ENCODE measurements at places on chromosomes 12 and 14.

GRCh38 chr12:48525332-48525731, at the start of gene OR8S1:
TSS of gene OR8S1 (plus strand) at chr12:48525632. CDS start at chr12:48525632, 0 bp downstream.
- DNase-seq: no peak

GRCh38 chr12:47316609-47317049, 236.9 kb upstream of the AMIGO2 start:
- no peak for DNase-seq

- no peak for DNase-seq
Observed at GRCh38 chr12:40745386-40745785, 53.1 kb downstream of the CNTN1 start.

DNA sequence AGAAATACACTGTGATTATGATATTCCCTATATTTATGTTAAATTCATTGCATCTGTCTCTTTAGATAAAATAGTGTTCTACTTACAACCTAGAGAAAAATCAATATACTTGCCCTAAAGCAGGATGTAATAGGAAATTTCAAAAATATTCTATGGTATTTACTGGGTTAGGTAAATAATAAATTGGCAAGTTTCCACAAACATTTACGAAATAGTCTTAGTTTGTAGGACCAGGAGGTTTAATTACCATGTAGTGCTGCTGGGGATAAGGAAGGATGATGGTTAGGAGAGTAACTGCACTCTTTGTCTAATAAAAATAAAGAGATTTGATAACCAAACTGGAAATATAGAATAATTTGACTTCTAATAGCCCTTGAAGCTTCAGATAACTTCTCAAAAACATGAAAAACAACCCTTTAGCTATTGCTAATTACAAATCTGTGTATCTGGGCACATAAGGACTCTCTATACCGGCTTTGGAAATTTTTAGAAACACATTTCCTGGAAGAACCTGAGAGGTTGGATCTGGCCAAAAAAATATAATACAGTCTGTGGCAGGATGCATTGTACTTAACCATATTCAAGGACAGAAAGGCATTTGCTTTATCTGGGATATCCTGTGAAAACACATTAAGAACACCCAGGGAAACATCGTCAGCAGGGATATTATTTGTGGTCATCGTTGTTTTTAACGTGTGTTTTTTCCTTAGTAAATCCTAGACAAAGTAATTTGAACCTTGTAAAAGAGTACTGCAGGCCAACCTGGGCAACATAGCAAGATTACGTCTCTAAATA, 36.7 kb upstream of the TMCC3 start:
- no peak for DNase-seq

DNA sequence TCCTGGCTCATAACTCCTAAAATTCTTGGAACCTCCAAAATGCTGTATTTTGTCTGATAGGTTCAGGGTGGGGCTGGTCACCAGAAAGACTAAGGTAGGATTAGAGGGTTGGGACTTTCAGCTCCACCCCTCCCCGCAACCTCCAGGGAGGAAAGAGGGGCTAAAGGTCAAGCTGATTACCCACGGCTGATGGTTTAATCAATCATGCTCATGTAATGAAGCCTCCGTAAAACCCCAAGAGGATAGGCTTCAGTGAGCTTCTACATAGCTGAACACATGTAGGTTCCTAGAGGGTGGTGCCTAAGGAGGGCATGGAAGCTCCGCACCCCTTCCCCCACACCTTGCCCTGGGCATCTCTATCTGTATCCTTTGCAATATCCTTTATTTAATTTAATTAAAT, 60.0 kb downstream of the DGLUCY start:
- no peak for DNase-seq

- DNase-seq: no peak
Observed at GRCh38 chr12:67520606-67521005, 127.9 kb upstream of the DYRK2 start.

GRCh38 chr14:36818246-36818645, 156.6 kb downstream of the PAX9 start:
- no peak for DNase-seq

- DNase-seq: no peak
Observed at GRCh38 chr14:88195676-88196075, 127.4 kb downstream of the KCNK10 start.

DNA sequence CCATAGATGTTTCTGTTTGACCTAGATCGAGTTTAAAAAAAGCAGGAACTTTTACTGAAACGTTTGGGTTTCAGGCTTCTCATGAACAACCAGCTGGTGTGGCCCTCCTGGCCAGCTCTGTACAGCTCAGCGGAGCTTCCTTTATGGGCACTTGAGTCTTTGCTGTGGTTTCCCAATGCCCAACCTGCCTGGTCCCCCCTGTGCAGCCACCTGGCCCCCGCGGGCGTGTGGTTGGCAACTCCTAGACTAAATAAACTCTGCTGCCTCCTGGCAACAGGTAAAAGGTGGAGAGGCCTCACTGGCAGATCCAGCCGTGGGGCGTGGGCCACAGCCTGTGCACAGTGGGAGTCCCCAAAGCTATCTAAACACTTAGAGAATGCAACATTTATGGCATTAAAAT, 38.7 kb downstream of the ADGRD1 start:
- no peak for DNase-seq

GRCh38 chr12:49946086-49946485, 4.5 kb upstream of the AQP2 start:
- no peak for DNase-seq

DNA sequence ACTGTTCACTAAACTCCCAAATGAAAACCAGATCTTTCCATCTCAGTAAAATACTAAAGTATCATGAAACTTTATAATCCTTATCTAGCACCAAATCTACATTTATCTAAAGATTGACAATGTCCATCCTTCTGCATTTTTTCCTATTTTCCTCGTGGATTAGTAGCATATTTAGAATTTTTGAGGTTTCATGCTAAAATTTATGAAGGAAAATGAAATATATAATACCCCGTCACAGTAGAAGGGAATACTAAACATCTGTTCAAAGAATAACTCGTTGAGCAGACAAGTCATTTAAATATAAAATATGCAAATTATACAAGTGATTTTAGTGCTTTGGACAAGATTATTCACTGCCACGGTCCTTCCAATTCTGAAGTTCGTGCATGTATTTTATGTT, 122.7 kb upstream of the SLCO1C1 start:
- DNase-seq: no peak

DNA sequence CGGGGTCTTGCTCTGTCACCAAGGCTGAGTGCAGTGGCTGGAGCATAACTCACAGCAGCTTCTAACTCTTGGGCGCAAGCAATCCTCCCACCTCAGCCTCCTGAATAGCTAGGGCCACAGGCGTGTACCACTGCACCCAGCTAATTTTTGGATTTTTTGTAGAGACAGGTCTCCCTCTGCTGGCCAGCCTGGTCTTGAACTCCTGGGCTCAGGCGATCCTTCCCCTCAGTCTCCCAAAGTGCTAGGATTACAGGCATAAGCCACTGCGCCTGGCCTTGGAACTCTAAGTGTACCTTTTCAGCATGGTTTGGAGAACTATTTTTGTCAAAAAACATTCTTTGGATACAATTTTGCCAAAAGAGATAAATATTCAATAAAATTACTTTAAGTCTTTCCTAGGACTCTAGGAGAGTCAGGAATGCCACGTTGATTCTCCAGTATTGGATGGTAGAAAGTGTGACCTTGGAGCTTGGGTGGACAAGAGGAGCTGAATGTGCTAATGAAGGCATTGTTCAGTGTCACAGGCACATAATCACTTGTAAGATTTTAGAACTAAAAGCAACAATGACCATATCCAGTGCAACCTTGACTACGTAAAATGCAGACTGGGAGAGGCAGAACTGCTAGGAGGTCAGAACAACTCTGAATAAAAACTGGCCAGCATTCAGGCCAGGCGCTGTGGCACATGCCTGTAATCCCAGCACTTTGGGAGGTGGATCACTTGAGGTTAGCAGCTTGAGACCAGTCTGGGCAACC, 2.8 kb downstream of the SRSF9 start:
- no peak for DNase-seq

GRCh38 chr12:8678661-8679111, 16.1 kb upstream of the MFAP5 start:
- no peak for DNase-seq

GRCh38 chr14:74083784-74084276, 423 bp downstream of the ALDH6A1 start:
- no peak for DNase-seq

DNA sequence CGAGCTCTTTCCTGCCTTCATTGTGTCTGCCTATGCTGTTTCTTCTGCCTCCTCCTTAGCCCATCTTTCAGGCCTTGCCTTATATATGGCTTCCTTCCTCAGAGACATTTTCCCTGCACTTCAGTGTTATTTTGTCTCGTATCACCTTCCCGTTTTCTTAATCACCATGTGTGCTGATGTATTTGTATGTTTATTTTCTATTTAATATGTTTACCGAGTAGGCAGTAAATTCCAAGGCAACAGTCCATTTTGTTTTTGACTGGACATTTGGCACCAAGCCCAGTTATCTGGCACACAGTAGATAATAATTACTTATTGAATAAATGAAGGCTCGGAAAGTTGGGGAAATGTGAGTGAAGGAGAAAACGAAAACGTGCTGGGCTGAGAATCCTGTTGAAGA, 4.6 kb upstream of the POU6F1 start:
- DNase-seq: no peak

DNA sequence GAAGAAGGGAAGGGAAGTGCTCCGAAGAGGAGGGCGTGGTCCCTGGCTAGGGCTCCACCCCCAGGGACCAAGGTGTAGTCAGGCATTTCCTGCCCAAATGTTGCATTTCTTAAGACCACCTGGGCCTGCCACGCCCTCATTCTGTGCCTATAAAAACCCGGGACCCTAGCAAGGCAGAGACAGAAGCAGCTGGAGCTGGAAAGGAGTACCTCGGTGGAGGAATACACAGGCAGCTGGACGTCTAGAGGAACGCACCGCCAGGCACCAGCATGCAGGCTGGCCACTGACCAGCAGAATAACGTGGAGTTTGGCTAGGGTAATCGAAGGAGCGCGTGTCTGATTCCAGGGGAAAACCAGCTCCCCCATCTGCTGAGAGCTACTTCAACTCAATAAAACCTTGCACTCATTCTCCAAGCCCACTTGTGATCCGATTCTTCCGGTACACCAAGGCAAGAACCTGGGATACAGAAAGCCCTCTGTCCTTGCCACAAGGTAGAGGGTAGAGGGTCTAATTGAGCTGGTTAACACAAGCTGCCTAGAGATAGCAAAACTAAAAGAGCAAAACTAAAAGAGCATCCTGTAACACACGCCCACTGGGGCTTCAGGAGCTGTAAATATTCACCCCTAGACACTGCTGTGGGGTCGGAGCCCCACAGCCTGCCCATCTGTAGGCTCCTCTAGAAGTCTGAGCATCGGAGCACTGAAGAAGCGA, 21.0 kb downstream of the CFL2 start:
- no peak for DNase-seq

DNA sequence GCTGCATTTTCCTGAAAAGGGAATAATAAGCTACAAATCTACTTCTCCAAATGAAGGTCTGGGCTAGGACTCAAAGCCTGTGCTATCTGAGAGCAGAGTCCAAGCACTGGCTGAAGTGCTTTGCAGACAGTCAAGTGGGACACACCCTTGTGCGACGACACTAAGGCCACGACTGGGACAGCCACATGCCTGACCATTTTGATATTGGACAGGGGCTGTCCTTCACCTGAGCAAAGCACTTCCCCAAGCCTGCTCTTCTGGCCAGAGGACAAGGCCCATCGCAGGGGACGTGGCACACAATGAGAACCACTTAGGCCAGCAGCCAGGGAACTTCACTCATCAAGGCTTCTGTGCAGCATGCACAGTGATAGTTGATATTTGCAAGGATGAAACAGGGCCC, 71.4 kb downstream of the RBM19 start:
- no peak for DNase-seq

DNA sequence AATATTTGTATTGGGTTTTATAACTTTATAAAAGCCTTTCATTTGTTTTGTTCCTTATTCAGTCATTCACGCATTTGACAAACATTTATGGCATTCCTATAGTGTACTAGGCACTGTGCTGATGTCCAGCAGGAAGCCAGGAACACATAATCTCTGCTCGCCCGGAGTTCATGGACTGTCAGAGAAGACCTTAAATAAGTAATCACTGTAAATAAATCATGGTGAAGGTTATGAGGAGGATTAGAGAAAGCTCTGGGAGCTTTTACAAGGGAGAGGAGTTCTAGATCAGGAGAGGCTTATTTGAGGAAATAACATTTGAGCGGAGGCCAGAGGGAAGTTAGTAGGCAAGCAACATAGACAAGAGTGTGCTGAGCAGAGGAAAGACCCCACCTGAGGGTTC, 1.4 kb upstream of the RDH11 start:
- no peak for DNase-seq

DNA sequence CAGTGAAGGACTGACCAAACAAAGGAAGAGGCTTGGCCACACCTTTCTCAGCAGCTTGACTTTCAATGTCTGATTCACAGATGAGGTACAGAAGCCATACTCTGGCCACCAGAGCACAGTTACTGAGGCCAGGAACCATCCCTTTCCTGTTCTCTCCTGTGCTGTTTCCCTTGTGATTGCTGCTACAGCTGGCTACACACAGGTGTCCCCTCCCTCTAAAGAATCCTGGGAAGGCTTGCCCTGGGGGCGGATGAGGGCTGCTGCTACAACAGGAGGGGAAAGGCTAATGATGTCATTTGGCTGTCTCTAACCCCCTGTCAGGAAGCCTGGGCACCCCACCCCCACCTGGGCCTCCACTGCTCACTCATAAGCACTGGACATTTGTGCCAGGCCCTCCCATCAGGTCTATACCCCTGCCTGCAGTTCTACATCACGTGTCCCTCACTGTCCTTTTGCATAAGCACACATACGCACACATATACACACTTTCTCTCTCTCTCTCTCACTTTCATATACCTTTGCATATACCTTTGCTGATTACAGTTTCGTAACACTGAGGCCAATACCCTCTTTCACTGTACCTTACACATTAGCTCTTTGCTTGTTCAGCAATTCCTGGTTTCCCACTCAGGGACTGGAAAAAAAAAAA, 41.4 kb downstream of the PRPF40B start:
- DNase-seq: peak; percentile 70

DNA sequence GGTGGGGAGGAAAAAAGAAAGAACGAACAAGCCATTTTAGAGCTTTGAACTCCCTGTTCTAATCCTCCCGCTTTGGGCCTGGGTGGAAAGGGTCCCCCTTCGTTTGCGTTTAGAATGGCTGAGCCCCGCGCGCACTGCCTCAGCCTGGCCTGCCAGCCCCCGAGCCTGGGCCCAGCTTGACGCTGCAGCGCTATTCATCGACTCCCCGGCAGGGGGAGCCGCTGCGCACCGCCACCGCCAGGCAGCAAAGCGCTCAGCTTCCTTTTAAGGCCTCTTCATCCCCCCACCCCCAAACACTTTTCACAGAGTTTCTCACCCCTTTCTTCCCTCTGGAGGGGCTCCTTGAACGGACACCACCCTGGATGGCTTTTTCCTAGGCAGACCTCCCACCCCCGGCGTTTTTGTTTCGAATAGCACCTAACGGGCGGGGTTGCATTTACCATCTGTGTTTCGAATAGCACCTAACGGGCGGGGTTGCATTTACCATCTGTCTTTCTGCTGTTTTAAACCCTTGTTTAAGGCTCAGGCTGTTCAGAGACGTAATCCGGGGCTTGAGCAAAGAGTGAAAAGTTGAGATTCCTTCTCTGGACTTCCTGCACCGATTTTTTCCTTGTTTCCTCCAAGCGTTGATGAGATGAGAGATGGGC, 56.4 kb upstream of the PIWIL1 start:
- DNase-seq: peak; percentile 42
